Activated CD4-positive, alpha-beta T cell treated with anti-CD3 and anti-CD28 coated beads for 36 hours (primary cell): ENCODE measurements at places on chromosomes 7 and 10. TPM values are rescaled to one million over a fixed set of nuclear protein-coding genes. Genes with fewer than 3 reads are reported as not detected.

- DNase-seq: peak; percentile 89
These were observed 2.5 kb downstream of the LRCH4 start for GRCh38 chr7:100583132-100584053.

DNA sequence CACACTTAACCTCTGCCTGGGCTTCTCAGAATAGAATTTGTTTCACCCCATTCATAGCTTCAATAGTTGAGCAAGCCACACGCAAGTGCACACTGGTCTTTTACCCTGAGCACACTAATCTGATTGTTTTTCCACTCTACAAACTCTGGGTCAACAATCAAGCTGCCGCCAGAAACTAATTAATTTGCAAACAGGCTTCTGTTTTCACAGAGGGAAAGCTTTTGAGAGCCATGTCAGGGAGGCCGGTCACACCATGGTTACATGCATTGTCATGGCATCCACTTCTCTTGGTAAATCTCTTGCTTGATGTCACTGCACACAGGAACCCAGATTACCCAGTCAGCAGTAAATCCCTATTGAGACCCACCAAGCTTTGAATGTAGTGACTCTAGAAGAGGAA, 154.2 kb downstream of the SEMA3A start:
- DNase-seq: no peak

The ITIH2 gene
- total RNA-seq: not detected

The CRTAC1 gene
- total RNA-seq: not detected

The MYL7 gene
- total RNA-seq: not detected
